ENCODE measurements at places on chromosomes 16 and 17.

GRCh38 chr16:56681939-56682702 lies at the start of gene MT1X:
Gene MT1X (plus strand): TSS chr16:56682470. CDS start chr16:56682541, 71 bp downstream.
- peak; percentile 85 for DNase-seq

GRCh38 chr16:11074131-11074530 lies 129.8 kb downstream of the CLEC16A start:
- no peak for DNase-seq

GRCh38 chr17:69098625-69099024 lies 37.9 kb upstream of the ABCA9 start:
- no peak for DNase-seq

GRCh38 chr17:47959825-47960655 lies 2.4 kb upstream of the PRR15L start:
- no peak for DNase-seq

- DNase-seq = no peak
These were observed 46.6 kb downstream of the MPRIP start for GRCh38 chr17:17088541-17089525.

- DNase-seq = no peak
These were observed 51.3 kb downstream of the FTO start for GRCh38 chr16:53755026-53755910.

DNA sequence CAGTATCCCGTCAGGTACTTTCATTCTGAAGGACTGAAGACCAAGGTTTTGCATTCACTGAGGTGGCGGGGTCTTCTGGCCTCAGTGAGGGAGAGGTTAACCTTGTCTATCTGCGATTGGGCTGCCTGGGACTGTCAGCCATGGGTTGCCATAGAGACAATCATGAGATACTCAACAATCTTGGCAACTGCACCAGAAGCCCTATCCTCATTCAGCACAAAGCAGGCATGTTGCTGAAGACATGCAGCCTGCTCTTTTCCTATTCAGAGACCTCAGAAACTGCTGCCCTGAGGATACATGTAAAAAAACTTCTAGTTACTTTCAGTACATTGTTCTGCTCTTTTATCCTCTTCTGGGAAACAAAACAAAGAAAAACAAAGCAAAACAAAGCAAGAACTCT lies 146.3 kb upstream of the PIRT start:
- DNase-seq = no peak

GRCh38 chr17:46841561-46842379 lies 9.6 kb upstream of the WNT9B start:
- DNase-seq = no peak

DNA sequence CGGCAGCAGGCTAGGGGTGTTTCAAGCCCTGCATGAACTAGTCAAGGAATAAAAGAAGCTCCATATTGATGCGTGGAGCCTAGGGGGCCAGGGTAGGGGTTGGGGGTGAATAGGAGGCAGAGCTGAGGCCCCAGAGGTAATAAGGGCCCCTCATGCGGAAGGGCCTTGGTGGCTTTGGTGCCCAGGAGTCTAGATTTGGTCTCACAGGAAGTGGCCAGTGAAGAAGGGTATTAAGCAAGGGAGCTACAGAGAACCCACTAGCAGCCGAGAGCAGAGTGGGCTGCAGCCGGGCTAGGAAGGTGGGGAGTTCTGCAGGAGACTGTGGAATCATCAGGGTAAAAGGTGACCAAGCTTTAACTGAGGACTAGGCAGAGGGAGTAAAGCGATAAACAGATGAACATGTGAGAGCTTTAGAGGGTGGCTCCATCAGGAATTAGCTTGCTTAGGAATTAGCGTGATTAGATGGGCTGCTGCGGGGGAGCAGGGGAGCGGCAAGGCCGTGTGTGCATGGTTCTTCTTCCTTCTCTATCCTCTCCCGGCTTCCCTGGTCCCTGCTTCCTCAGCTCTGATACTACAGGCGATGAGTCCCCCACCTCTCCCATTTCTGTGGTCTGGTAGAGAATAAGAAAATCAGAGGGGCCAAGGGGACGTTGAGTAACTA lies 9.8 kb downstream of the GNGT2 start:
- no peak for DNase-seq

GRCh38 chr16:53257001-53257400 lies 177.3 kb upstream of the RBL2 start:
- DNase-seq = no peak
